Tongue (tissue), 3 donors: ENCODE measurements at places on chromosomes 16 and 17. TPM values are rescaled to one million over a fixed set of nuclear protein-coding genes. Genes with fewer than 3 reads are reported as not detected.
A peak's percentile ranks its signal among the peaks of the same experiment; 100 is the strongest.

DNA sequence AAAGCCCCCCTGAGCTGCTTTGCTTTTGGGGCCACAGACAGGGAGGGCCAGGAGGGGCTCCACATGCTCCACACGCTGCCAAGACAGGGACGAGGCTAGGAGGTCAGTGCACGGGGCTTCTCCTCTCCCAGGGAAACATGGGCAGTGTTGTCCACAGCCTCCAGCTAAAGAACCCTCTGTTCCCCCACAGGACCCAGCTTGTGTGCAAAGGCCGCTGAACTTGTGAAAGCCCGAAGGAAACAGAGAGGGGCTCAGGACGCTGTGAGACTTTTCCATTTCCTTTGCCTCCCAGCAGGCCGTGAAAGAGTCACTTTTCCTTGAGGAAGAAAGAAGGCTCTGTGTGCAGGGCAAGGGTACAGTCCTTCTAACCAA is 9.7 kb downstream of the CDRT4 start:
- DNase-seq: no peak

GRCh38 chr16:600781-601180 is 10.9 kb downstream of the RAB40C start:
- DNase-seq: no peak

GRCh38 chr17:65121368-65121767 is 15.8 kb upstream of the RGS9 start:
- DNase-seq: no peak

LGALS9B gene
- total RNA-seq: 4.7 TPM

- peak; percentile 93 for DNase-seq
These were observed 8.1 kb upstream of the MT1E start for GRCh38 chr16:56617212-56618085.

- DNase-seq: no peak
These were observed 64.1 kb downstream of the PLCG2 start for GRCh38 chr16:81843243-81843582.

GRCh38 chr16:14020141-14020540 is 51.0 kb upstream of the MRTFB start:
- DNase-seq: no peak
